Cardiac fibroblast (primary cell): ENCODE measurements at places on chromosomes 4 and X.

GRCh38 chr4:124803641-124804040, 91.1 kb upstream of the ANKRD50 start:
- peak; percentile 85 for DNase-seq

GRCh38 chrX:138923805-138924204, 212.3 kb upstream of the FGF13 start:
- DNase-seq: no peak

- DNase-seq: no peak
Measured at GRCh38 chr4:115187136-115187535, 73.7 kb upstream of the NDST4 start.

DNA sequence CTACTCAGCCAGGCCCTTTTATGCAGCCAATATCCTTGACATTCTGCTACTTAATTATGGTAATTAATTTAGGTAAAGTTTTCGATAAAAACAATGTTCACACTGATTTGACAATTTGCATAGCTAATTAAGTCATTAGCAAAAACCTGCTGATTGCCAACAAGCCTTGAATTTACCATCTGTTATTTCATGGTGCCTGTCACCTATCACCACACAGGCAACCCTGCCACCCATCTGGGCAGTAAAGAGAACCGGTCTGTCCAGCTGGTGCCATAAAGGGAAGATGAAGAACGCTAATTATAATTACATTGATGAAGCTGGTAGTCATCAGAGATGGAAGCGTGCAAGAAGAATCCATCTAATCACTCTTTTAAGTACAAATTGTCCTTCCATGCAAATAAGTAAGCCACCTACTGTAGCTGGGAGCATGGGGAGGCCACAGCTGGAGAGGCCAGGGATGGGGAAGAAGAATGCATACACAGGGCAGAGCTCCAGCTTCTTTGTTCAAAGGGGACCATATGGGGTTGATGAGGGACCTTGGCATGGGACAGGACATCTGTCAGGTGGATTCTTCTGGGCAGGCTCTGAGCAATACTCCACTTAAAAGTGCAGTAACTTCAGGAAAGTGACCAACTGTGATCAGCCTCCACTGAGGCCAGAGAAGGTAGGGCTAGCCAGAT, 277.3 kb upstream of the TAPT1 start:
- DNase-seq: no peak

DNA sequence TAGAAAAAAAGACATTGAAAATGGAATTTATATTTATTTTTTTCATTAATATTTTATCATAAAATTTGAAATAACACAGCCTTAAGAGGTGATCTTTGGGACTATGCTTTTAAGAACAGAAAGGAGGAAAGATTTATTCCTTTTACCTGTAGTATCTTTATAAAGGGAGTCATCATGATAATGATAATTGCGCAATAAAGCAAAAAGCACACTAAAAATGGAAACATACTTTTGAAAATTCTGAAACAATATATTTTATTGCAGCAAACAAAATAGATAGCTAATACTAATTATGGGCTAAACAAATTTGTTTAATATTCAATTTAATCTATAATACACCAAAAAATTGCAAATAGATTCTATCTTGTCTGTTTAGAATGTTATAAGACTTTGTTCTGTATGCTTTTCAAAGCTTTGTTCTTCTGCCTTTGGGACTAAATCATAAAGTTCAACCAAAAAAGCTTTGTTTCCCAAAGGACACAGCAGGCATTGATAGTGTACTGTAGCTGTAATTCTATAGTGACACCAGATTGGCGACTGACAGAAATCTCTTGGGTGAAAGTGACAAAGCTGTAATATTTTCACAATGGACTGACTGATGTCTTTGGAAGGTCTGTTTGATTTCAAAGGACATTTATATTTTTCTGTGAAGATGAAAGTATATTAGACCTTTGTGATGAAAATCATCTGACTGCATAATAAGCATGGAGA, 2156.6 kb upstream of the TENM3 start:
- no peak for DNase-seq

GRCh38 chr4:26723216-26723615, 137.4 kb upstream of the STIM2 start:
- DNase-seq: no peak

DNA sequence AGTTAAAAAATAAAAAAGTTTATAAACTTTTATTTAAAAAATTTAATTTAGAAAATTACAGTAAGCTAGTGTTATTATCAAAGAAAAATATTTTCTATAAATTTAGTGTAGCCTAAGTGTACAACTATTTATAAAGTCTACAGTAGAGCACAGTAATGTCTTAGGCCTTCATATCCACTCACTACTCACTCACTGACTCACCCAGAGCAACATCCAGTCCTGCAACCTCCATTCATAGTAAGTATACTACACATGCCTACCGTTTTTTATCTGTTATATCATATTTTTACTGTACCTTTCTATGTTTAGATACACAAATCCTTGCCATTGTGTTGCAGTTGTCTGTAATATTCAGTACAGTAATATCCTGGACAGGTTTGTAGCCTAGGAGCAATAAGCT, 129.0 kb upstream of the FAM47B start:
- DNase-seq: peak; percentile 53
